ENCODE measurements at places on chromosomes 1 and 21. TPM values are rescaled to one million over a fixed set of nuclear protein-coding genes. Genes with fewer than 3 reads are reported as not detected.

- DNase-seq = no peak
- no peaks in the 10 kb centered on the region for H3K27me3 ChIP-seq
- no peaks in the 10 kb centered on the region for H3K4me1 ChIP-seq
- H3K4me3 ChIP-seq = no peak overlapping the region
- no peaks in the 10 kb centered on the region for H3K36me3 ChIP-seq
- no peak overlapping the region for H3K27ac ChIP-seq
Observed at GRCh38 chr1:197998110-197998509, 80.9 kb downstream of the LHX9 start.

Gene LEFTY1
- 0.77 TPM for total RNA-seq

GRCh38 chr1:72177711-72178110 lies 104.6 kb downstream of the NEGR1 start:
- H3K27ac ChIP-seq = no peak overlapping the region
- no peaks in the 10 kb centered on the region for H3K27me3 ChIP-seq
- no peak for DNase-seq
- H3K4me3 ChIP-seq = no peak overlapping the region
- no peaks in the 10 kb centered on the region for H3K36me3 ChIP-seq

DNA sequence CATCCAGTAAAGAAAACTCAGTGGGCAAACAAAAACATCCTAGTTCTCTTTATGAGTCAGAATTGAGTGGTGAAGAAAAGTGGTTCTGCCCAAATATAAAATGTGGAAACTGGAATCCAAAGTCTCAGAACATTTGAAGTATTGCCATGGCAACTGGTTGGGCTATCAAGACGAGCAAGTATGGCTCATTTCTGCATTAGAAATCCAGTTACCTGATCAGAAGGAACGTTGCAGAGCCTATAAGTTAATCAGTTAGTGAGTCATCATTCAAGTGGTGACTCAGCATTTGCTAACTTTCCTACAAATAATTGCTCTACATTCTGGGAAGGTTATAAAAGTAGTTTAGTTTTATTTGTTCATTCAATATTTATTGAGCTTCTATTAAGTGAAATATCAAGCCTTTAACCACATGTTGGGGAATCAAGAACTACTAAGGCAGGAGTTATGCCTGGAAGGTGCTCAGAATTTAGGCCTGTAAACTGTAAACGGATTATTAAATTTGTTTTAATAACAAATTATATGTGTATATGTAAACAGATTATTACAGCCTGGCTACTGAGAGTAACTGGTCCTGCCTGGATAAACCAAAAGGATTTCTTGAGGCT lies 104.3 kb downstream of the PAPPA2 start:
- peaks cover 9% of the 10 kb centered on the region for H3K4me1 ChIP-seq
- DNase-seq = no peak
- H3K27me3 ChIP-seq = no peaks in the 10 kb centered on the region

DNA sequence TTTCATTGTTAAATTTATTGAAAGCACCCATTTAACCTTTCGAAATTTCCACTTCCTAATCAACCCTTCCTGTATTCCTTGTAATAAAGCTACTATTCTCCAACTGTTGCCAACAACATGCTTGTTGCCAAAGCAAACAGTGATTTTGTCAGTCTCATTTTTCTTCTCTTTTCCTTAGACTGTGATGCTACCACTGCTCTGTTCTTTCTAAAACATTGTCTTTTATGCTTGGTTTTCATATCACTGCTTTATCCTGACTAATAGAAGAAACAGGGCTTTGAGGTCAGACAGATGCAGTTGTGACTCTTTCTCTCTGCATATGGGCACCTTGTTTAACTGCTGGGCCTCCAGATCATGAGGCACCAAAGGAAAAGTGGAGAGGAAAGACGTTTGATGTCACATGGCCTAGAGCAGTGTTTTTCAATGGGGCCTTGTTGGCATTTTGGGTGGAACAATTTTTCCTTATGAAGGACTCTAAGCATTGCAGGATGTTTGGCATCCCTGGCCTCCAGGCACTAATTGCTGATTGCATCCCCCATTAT lies 56.1 kb downstream of the HMCN1 start:
- no peak overlapping the region for H3K4me3 ChIP-seq
- no peak for DNase-seq
- H3K27ac ChIP-seq = no peak overlapping the region
- no peaks in the 10 kb centered on the region for H3K36me3 ChIP-seq
- H3K4me1 ChIP-seq = no peaks in the 10 kb centered on the region
- H3K27me3 ChIP-seq = no peaks in the 10 kb centered on the region

DNA sequence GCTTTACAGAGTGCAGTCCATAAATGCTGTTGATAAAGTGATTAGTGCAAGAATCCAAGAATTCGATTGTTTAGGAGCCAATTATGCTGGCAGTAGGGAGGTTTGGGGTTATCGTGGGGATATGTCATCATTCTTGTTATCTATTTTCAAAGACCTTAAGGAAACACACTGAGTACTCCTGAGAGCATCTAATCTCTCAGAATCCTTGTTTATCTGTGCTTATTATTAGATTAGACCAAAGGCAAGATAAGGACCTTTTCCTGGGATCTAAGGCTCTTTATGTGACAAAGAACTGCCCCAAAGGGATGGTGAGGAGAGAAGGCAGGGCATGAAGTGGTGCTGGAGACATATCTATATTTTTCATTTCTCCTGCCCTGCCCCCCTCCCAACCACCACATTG lies 139.1 kb downstream of the TSEN15 start:
- H3K4me1 ChIP-seq = peaks cover 9% of the 10 kb centered on the region
- no peak overlapping the region for H3K27ac ChIP-seq
- no peak for DNase-seq
- no peaks in the 10 kb centered on the region for H3K36me3 ChIP-seq
- no peaks in the 10 kb centered on the region for H3K27me3 ChIP-seq
